ENCODE measurements at places on chromosomes 13 and 19.
A peak's percentile ranks its signal among the peaks of the same experiment; 100 is the strongest.

DNA sequence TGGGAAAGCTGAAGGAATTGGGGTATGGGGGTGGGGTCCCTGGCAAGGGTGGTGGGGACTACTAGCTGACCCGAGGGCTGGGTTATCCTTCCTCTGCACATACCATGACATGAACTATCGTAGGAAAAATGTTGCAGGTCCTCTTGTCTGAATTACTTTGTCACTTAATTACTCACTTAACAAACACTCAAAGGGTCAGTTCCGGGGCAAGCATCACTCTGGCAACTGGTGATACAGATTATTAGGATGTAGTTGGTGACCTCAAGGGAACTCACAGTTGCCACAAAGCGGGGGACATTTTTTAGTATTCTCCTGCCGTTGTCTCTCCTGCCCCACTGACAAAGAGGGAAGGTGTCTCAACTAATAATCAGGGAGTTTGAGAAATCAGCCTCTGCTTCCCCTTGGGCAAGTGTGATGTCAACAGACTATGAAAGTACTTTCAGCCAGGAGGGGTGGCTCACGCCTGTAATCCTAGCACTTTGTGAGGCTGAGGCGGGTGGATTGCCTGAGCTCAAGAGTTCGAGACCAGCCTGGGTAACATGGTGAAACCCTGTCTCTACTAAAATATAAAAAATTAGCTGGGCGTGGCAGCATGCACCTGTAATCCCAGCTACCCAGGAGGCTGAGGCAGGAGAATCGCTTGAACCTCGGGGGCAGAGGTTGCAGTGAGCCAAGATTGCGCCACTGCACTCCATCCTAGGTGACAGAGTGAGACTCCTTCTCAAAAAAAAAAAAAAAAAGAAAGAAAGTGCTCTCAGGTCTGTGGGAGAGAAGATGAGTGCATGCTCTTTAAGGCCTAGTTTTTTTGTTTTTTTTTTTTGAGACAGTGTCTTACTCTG lies 10.3 kb downstream of the DNAJB1 start:
- no peak for ATAC-seq

DNA sequence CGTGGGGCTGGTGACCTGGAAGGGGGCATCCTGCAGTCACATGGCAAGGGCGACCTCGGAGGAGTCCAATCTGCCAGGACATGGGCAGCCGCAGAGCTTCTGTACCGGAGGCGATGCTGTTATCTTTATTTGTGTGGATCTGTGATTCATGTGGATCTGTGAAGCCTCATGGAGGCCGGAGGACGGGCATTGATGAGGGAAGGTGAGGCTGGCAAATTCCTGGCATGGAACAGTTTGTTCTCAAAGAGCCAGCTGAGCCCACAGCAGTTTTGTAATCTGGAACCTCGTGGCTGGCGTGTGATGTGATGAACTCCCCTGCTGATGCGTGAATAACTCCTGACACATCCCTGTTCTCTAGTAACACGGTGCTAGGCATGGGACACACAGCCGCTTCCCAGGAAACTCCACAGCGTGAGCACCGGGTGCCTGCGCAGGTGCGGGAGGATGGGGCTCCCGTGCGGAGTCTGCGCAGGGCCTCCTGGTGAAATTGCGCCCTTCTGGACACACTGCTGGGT lies 40.4 kb downstream of the ATP11A start:
- no peak for ATAC-seq

- no peak for ATAC-seq
These were observed 1518.2 kb upstream of the PCDH20 start for GRCh38 chr13:62933809-62934208.

DNA sequence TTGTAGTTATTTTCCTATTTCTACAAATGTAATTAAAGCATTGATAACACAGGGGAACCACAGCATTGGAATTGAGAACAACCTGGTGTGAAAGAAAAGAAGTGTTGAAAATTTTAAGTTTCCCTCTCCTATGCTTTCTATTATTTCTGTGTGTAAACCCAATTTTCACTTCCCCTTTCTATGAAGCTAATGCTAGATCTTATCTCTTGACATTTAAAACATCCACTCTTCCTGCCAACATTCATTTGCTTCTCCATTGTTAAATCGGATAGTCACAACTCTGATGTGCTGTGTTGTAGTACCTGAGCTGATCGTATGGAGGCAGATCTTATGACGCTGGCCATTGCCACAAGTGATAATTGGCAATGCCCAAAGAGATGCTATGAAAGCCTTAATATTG lies 203.0 kb downstream of the ITGBL1 start:
- ATAC-seq, result no peak

DNA sequence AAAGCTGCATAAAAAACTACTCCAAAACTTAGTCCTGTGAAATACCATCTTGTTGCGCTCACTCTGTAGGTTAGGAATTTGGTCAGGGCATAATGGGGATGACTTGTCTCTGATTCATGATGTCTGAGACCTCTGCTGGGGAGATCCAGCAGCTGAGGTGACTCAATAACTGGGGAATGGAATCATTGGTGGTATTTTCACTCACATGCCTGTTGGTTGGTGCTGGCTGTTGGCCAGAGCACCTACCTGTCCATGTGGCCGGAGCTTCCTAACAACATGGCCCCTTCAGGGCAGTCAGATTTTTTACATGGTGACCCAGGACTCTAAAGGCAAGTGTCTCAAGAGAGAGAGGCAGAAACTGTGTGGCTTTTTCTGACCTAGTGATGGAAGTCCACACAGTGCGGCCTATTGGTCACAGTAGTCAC lies 7.4 kb upstream of the ESD start:
- peak; percentile 74 for ATAC-seq

- no peak for ATAC-seq
These were observed 3.4 kb downstream of the PTGIR start for GRCh38 chr19:46621191-46622117.

GRCh38 chr13:55440465-55441085 lies 1700.1 kb upstream of the PRR20A start:
- no peak for ATAC-seq

- ATAC-seq, result no peak
These were observed at the start of gene KLK6 for GRCh38 chr19:50969413-50969760. KLK6 (minus strand) TSS chr19:50969591; CDS start chr19:50968104, 1,487 bp downstream.

GRCh38 chr13:20826301-20826700 lies 52.5 kb upstream of the EEF1AKMT1 start:
- ATAC-seq, result no peak
